NCI-H226 (cell line): ENCODE measurements at places on chromosomes 5 and 9.

- no peak for DNase-seq
These were observed 425 bp upstream of the NFX1 start for GRCh38 chr9:33289936-33290246.

DNA sequence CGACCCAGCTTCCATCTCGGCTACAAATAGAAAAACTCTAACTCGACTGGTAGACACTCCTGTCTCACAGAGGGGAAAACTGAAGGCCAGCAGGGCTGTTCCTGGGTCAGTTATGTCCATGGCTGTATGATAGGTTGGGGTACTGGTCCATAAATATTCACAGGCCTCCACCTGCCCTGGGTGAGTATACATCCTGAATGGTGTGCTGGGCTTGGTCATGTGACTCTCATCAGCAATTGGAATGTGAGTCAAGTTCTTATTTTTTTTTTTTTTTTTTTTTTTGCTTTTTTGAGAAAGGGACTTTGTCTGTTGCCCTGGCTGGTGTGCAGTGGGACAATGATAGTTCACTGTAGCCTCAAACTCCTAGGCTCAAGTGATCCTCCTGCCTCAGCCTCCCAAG is 58.3 kb upstream of the NEK6 start:
- no peak for DNase-seq

DNA sequence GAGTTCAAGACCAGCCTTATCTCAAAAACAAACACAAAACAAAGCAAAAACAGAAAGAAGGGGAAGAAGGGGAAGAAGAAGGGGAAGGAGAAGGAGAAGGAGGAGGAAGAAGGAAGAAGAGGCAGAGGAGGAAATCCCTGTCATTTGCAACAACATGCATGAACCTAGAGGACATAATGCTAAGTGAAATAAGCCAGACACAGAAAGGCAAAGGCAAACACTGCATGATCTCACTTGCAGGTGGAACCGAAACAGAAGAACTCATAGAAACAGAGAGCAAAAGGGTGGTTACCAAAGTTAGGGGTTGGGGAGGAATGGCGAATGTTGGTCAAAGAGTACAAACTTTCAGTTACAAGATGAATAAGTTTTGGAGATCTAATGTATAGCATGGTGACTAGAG is 135.4 kb downstream of the UGCG start:
- DNase-seq: no peak

DNA sequence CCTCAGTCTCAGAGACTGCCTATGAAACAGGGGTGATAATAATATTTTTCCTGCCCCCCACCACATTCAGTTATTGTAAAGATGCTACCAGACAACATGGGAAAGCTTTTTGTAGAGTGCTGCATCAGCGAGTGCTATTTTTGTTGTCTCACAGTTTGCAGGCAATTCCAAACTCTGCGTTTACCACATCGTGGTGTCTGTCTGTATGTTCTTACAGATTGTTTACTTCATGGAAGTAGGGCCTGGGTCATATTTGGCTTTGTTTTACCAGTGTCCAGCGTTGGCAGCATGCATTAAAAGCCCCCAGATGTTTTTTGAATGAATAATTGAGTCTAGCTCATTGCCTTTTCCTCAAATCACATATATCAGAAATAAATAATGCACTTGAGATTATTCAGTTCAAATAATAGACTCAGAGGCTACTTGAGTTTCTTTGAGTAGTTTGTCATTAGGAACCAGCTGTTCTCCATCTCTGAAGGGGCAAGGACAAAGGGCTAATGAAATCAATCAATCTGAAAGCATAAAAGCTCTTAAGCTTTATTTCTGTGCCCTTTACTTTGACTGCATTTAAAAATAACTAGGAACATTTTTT is 243.7 kb downstream of the CWC27 start:
- no peak for DNase-seq

DNA sequence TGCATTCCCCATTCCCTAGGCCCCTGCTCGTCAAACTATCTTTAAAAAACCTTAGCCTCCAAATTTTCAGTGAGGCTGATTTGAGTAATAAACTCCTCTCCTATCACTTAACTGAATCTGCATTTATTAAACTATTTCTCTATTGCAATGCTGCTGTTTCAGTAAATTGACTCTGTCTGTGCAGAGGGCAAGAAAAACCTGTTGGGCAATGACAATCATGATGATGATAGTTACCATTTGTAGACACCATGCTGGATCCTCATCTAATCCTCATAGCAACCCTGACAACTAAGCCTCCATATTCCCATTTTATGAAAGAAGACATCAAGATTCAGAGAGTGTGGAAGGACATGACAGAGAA is 212.9 kb downstream of the TRIM32 start:
- no peak for DNase-seq

DNA sequence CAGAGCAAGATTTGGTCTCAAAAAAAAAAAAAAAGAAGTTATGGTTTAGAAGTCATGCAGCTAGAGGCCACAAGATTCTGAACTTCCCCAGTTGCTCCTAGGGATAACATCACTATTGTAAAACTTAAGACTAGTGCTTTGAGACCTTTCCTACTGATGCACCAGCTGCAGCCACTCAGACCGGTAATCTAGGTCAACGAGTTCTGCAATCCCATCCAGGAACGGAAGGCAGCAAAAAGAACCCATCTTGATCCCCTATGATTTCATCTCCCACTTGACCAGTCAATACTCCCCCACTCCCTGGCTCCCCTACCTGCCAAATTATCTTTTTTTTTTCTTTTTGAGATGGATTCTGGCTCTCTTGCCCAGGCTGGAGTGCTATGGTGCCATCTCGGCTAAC is 46.9 kb upstream of the TTC39B start:
- DNase-seq: no peak

- no peak for DNase-seq
These were observed 129.7 kb downstream of the RAPGEF6 start for GRCh38 chr5:131505237-131505908.

- DNase-seq: no peak
These were observed 1.6 kb downstream of the ANXA2R start for GRCh38 chr5:43038496-43038989.

DNA sequence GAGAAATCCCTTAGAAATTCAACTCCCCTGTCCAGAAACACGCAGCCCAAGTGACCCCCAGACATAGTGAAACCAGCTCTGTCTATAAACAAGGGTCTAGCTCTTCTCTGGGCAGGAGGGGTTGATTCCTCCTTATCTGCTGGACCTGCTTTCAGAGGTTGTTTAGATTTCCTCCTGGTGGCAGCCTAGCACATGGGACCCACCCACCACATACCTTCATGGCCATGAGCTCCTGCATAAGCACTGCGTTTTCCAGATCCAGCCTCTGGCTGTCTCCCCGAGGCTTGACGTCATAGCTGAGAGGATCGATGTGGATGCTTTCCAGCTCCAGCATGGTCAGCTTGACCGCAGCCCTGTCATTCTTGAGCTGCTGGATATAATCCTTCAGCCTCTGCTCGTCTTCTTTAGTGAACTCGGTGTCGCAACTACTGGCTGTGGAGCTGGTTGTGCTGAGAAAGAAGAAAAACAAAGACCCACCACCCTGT is 77.0 kb downstream of the DCP2 start:
- peak; percentile 92 for DNase-seq

GRCh38 chr5:127435821-127436220 is 81.6 kb upstream of the PRRC1 start:
- DNase-seq: no peak

DNA sequence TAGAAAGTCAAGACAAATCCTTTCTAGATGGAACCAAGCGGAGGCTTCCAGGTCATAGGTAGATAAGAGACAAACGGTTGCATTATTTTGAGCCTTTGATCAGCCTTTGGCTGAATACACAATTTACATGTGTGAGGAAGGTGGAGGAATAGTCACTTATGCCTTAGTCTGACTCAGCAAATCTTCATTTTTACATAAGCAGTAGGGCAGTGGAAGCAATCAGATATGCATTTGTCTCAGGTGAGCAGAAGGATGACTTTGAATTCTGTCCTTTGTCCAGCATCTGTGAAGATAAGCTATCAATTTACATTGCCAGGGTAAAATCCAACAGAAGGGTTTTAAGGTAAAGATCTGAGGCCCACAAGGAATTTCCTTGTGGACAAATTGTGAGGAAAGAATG is 23.8 kb downstream of the TUSC1 start:
- no peak for DNase-seq

- DNase-seq: no peak
These were observed 83.8 kb upstream of the TNFAIP8 start for GRCh38 chr5:119271758-119272730.

DNA sequence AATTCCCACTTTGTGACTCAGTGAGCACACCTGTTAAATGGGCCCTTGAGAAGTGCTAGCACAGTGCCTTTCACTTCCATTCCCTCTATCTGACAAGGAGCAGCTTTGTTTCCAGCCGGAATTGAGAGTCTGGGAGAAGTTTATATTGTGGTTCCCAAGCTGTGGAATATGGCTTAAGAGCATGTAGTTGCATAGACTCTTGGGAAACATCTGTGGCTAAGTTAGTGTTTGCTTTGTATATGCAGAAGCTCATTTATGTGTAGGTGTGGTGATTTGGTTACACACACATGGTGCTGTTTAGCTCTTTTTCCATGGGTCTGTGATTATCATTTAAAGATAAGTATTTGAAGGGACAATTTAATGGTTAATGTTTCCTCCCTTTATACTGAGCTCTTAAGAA is 110.5 kb upstream of the HMHB1 start:
- no peak for DNase-seq

GRCh38 chr9:128523199-128523925 is 18.8 kb downstream of the GLE1 start:
- no peak for DNase-seq

DNA sequence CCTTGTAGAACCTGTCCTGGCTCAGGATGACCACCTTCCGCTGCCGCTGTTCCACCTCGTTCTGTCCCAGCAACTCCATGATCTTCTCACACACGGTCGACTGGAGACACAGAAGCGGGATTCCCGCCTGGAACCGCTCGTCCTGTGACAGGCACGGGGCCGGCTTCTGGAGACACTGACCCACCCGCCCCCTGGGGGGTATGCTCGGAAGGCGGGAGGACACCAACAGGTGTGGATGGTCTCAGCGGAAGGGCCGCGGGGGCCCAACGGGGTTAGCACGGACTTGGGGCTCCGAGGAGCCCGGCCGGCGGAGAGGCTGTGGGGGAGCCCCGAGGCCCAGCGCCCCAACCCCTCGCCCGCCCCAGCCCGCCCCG is 530 bp downstream of the UCK1 start:
- DNase-seq: no peak

DNA sequence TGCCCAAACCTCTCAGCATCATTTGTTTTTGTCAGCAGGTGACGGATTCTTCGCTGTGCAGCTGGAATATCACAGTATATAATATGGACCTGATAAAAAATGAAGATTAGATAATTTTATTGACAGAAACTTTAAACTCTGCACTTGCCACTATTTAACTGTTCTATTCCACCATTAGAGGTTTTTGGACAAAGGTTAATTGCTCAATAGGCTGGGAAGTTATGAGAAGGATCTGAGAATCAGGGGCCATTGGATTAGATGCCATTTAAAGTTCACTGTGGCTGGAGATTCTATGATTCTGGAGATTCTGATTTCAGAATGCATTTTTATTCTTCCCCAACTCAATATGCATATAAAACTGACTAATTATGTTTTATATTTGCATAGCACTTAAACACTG is 59.8 kb upstream of the ANXA1 start:
- DNase-seq: no peak

GRCh38 chr9:112334432-112334841 is 1.0 kb upstream of the PTBP3 start:
- DNase-seq: no peak

GRCh38 chr5:88734191-88734640 is 148.8 kb downstream of the MEF2C start:
- no peak for DNase-seq

DNA sequence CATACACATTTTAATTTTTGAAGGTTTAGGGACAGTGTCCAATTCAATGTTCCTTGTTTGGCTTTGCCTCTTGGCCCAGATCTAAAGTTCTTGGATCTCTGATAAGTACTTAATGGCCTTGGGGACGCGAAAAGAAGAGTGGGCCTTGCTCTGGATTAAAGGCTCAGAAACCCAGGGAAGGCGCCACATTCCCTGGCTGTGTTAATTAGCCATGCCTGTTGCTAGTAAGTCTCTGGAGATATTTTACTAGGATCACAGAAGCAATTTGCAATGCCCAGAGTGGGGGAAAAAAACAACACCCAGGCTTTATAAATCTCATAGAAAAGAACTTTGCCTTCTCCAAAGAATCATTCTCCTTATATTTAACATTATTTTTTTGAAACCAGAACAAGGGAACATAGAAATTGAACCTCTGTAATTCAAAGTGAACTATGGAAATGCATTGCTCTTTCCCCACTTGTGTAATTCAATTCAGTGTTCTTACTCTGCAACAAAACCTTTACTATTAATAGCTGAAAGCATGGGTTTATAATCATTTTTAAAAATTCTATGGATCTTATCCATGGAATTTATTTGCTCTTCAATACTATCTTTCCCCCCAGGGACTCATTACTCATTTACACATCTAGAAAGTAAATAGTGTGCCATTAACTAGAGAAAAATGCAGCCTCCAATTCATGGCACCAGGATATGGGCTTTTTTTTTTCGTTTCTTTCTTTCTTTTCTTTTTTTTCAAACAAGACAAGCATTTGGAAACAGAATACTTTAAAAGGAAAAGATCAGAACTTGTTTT is 172.2 kb upstream of the ANKRD55 start:
- DNase-seq: no peak

DNA sequence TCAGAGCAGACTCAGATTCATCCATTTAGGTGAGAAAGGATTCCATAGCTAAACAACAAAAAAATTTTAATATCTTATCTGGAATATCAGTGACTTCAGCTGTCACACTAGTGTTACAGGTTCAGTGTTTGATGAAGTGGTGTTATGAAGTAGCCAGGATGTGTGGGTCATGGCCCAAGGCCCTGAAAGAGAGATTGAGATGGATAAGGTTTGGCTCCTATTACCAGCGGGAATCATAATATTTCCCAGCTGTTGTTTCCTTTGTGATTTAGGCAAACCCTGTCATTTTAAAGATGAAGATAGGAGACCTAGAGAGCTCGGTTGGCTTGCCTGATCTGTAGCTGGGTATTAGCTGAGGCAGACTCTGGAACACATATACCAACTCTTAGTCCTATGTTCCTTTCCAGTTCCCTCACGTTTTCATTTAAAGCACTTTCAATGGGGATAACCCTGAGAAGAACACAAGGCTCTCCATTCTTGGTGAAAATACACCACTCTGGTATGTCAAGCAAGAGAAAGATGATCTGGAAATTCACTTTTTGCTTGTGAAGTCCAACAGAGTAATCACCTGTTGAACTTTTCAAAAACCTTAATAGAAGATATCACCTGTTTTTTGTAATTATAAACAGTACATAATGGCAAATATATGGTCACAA is 54.8 kb downstream of the SV2C start:
- no peak for DNase-seq

DNA sequence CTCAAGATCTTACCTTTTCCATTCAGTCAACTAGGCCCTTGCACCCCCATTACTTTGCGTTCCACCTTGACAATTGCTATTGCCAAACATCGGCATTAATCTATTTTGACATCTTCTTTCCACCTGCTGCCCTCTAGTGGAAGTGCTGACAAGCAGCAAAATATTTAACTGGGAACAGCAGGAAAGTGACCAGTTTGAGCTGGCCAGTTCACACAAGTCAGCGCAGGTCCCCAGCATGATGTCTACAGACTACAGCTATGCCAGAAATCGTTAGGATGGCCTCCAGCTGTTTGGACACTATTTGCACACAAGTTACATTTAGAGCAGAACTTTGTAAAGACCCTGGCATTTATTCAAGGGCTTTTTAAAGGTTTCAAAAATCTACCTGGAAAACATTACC is 160.1 kb downstream of the GHR start:
- DNase-seq: peak; percentile 22
